Effector memory CD4-positive, alpha-beta T cell (primary cell): ENCODE measurements at places on chromosomes 12 and 14.

DNA sequence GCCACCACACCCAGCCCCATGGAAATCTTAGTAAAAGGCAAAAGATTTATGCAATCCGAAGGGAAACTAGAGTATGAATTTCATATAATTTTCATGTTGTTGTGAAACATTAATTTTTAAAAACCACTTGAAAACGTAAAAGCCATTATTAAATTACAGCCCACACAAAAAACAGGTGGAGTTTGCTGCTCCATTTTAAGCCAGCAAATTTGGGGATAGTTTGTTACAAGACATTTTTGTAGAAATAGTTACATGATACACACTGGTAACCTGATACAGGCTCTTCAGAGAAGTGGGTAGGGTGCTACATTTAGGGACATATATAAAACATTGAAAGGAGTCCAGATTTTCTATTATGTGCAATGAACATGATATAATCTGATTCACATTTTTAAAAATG, 17.6 kb downstream of the GNPTAB start:
- no peak overlapping the region for H3K27ac ChIP-seq
- H3K36me3 ChIP-seq = no peaks in the 10 kb centered on the region
- no peak overlapping the region for H3K4me3 ChIP-seq
- H3K27me3 ChIP-seq = no peaks in the 10 kb centered on the region
- DNase-seq = no peak
- no peaks in the 10 kb centered on the region for H3K4me1 ChIP-seq

GRCh38 chr12:48442179-48442847, 30.0 kb upstream of the ANP32D start:
- no peaks in the 10 kb centered on the region for H3K27me3 ChIP-seq
- H3K36me3 ChIP-seq = no peaks in the 10 kb centered on the region
- DNase-seq = no peak
- H3K4me1 ChIP-seq = no peaks in the 10 kb centered on the region
- H3K4me3 ChIP-seq = no peak overlapping the region
- H3K27ac ChIP-seq = no peak overlapping the region

GRCh38 chr12:109606320-109607028, 32.9 kb downstream of the MVK start:
- no peaks in the 10 kb centered on the region for H3K4me1 ChIP-seq
- DNase-seq = no peak
- H3K27me3 ChIP-seq = no peaks in the 10 kb centered on the region
- H3K4me3 ChIP-seq = no peak overlapping the region
- no peak overlapping the region for H3K27ac ChIP-seq
- H3K36me3 ChIP-seq = no peaks in the 10 kb centered on the region

DNA sequence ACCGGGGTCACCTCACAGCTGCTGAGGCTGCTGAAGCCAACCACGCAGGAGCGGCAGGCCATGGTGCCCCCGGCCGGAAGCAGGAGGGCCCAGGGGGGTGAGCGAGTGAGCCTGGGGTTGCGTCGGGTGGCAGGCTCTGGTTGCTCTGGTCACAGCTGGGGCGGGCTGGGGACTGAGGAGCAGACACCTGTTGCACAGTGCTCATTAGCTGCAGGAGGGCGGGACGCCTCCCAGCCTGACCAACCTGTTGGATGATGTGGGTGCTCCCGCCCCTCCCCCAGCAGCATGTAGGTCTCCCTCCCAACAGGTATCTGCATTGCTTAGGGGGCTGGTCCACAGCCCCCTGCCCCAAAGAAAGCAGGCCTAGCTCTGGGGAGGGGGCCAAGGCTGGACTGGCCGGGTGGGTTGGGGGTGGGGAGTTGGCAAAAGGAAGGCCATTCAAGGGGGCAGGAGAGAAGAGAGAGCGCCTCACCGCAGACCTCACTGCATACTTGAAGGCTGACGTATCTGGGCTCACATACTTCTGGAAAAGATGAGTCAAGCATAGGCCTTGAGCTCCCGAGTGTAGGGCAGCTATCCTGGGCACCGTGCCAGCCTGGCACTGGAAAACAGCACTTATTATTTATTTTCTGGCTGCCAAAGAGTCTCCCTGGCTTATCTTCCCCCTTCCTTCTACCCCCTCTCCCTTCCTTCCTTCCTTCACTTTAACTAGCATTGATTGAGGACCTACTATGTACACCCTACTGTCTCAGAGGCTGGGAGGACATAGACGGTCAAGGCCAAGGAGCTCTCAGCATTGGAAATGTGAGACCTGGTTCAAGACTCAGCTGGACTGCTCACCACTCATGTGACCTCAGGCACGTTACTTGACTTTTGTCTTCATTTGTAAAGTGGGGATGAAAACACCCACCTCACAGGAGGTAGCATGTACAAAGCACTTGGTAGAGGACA, at the start of gene KRT80:
Gene KRT80 (minus strand): TSS at position 174 of the 951 bp plus-strand sequence. CDS start 112 bp downstream, at position 62.
- no peak within 1 kb of the TSS for H3K27ac ChIP-seq
- H3K36me3 ChIP-seq = no peaks in the 10 kb centered on the region
- H3K4me3 ChIP-seq = no peak within 1 kb of the TSS
- DNase-seq = no peak

- H3K27me3 ChIP-seq = no peaks in the 10 kb centered on the region
- H3K36me3 ChIP-seq = no peaks in the 10 kb centered on the region
- no peak overlapping the region for H3K27ac ChIP-seq
- H3K4me3 ChIP-seq = no peak overlapping the region
- no peak for DNase-seq
Observed at GRCh38 chr12:24780697-24781368, 168.1 kb downstream of the BCAT1 start.

- H3K27ac ChIP-seq = peak overlapping the region; percentile 96
- no peaks in the 10 kb centered on the region for H3K36me3 ChIP-seq
- no peak for DNase-seq
- H3K4me1 ChIP-seq = peaks cover 24% of the 10 kb centered on the region
- no peak overlapping the region for H3K4me3 ChIP-seq
- H3K27me3 ChIP-seq = no peaks in the 10 kb centered on the region
Observed at GRCh38 chr12:13102461-13103195, 839 bp downstream of the GSG1 start.

- DNase-seq = no peak
- no peaks in the 10 kb centered on the region for H3K36me3 ChIP-seq
- H3K27ac ChIP-seq = no peak overlapping the region
- H3K4me3 ChIP-seq = no peak overlapping the region
- no peaks in the 10 kb centered on the region for H3K4me1 ChIP-seq
- H3K27me3 ChIP-seq = no peaks in the 10 kb centered on the region
Observed at GRCh38 chr14:27660683-27661082, 1062.8 kb upstream of the NOVA1 start.

GRCh38 chr14:88049936-88050335, 45.0 kb downstream of the GPR65 start:
- no peak for DNase-seq
- no peak overlapping the region for H3K27ac ChIP-seq
- no peaks in the 10 kb centered on the region for H3K27me3 ChIP-seq
- no peaks in the 10 kb centered on the region for H3K36me3 ChIP-seq
- no peak overlapping the region for H3K4me3 ChIP-seq
- no peaks in the 10 kb centered on the region for H3K4me1 ChIP-seq

- H3K4me1 ChIP-seq = no peaks in the 10 kb centered on the region
- H3K36me3 ChIP-seq = no peaks in the 10 kb centered on the region
- DNase-seq = no peak
Observed at GRCh38 chr14:95196268-95196667, 38.9 kb upstream of the DICER1 start.

- no peaks in the 10 kb centered on the region for H3K36me3 ChIP-seq
- no peak overlapping the region for H3K27ac ChIP-seq
- peaks cover 12% of the 10 kb centered on the region for H3K4me1 ChIP-seq
- H3K4me3 ChIP-seq = no peak overlapping the region
Observed at GRCh38 chr12:107356937-107357295, 263.6 kb upstream of the CRY1 start.

- peaks cover 29% of the 10 kb centered on the region for H3K4me1 ChIP-seq
- DNase-seq = peak; percentile 45
- H3K4me3 ChIP-seq = no peak overlapping the region
- no peaks in the 10 kb centered on the region for H3K27me3 ChIP-seq
- H3K36me3 ChIP-seq = no peaks in the 10 kb centered on the region
Observed at GRCh38 chr12:89949457-89950195, 241.0 kb upstream of the ATP2B1 start.

GRCh38 chr14:85617791-85618190, 87.8 kb downstream of the FLRT2 start:
- no peak overlapping the region for H3K27ac ChIP-seq
- H3K4me3 ChIP-seq = no peak overlapping the region
- H3K36me3 ChIP-seq = no peaks in the 10 kb centered on the region
- no peaks in the 10 kb centered on the region for H3K4me1 ChIP-seq

- H3K4me1 ChIP-seq = no peaks in the 10 kb centered on the region
- H3K27me3 ChIP-seq = no peaks in the 10 kb centered on the region
- no peak overlapping the region for H3K27ac ChIP-seq
- H3K36me3 ChIP-seq = no peaks in the 10 kb centered on the region
Observed at GRCh38 chr12:121996945-121997612, 24.6 kb upstream of the BCL7A start.

- H3K4me1 ChIP-seq = peaks cover 28% of the 10 kb centered on the region
- peak overlapping the region; percentile 65 for H3K27ac ChIP-seq
- no peak for DNase-seq
- H3K36me3 ChIP-seq = no peaks in the 10 kb centered on the region
- H3K4me3 ChIP-seq = peak overlapping the region; percentile 70
- H3K27me3 ChIP-seq = no peaks in the 10 kb centered on the region
Observed at GRCh38 chr12:55729819-55730818, 1.3 kb upstream of the CD63 start.

- no peaks in the 10 kb centered on the region for H3K4me1 ChIP-seq
- H3K27ac ChIP-seq = no peak overlapping the region
- no peak for DNase-seq
- H3K27me3 ChIP-seq = no peaks in the 10 kb centered on the region
- no peaks in the 10 kb centered on the region for H3K36me3 ChIP-seq
- H3K4me3 ChIP-seq = no peak overlapping the region
Observed at GRCh38 chr12:118986050-118986449, 4.7 kb downstream of the SRRM4 start.

GRCh38 chr12:114403690-114404066, 2.3 kb downstream of the TBX5 start:
- no peaks in the 10 kb centered on the region for H3K4me1 ChIP-seq
- no peak overlapping the region for H3K4me3 ChIP-seq
- no peak for DNase-seq
- no peaks in the 10 kb centered on the region for H3K36me3 ChIP-seq
- no peak overlapping the region for H3K27ac ChIP-seq

DNA sequence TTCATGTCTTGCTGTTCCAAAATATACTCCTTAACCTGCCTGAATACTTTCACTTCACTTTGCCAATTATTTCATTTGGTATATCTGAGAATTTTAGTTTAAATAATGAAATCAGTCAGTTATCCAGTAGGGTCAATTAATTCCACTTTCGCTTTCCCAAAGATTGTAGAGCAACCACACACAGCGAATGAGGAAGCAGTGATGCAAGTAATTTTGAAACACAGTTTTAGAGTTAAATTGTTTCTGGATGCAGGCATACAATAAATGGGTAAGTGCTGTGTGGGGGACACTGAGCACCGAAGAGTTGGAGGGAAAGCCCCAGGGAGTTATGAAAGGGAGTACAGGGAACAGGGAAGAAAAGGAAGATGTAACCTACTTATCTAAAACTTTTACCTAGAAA, 62.8 kb downstream of the TSHR start:
- H3K27me3 ChIP-seq = no peaks in the 10 kb centered on the region
- H3K4me1 ChIP-seq = no peaks in the 10 kb centered on the region
- H3K4me3 ChIP-seq = no peak overlapping the region
- H3K36me3 ChIP-seq = no peaks in the 10 kb centered on the region

- DNase-seq = no peak
- H3K27me3 ChIP-seq = no peaks in the 10 kb centered on the region
- H3K4me1 ChIP-seq = no peaks in the 10 kb centered on the region
Observed at GRCh38 chr12:125330645-125331341, 265.6 kb downstream of the AACS start.

- no peaks in the 10 kb centered on the region for H3K4me1 ChIP-seq
- no peak overlapping the region for H3K27ac ChIP-seq
- H3K27me3 ChIP-seq = no peaks in the 10 kb centered on the region
Observed at GRCh38 chr12:66055837-66056319, 74.7 kb downstream of the LLPH start.

DNA sequence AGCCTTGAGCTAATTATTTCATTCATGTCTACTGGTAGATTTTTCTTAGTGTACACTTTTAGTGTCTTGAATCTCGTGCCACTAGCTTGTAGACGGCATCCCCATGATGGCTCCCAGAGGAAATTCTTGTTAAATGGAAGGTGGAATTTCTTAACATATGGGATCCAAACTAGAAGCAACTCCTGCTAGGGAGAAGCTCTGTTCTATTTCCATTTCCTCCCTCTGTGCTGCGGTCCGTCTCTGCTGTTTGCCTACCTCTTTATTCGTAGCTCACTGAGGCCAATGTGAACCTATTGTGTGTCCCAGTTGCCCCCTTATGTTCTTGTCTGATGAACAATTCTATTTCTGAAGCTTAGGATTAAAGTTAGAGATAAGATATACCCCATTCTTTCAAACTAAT, 588 bp downstream of the PIK3C2G start:
- H3K27ac ChIP-seq = no peak overlapping the region
- H3K27me3 ChIP-seq = no peaks in the 10 kb centered on the region
- no peak overlapping the region for H3K4me3 ChIP-seq
- no peak for DNase-seq

DNA sequence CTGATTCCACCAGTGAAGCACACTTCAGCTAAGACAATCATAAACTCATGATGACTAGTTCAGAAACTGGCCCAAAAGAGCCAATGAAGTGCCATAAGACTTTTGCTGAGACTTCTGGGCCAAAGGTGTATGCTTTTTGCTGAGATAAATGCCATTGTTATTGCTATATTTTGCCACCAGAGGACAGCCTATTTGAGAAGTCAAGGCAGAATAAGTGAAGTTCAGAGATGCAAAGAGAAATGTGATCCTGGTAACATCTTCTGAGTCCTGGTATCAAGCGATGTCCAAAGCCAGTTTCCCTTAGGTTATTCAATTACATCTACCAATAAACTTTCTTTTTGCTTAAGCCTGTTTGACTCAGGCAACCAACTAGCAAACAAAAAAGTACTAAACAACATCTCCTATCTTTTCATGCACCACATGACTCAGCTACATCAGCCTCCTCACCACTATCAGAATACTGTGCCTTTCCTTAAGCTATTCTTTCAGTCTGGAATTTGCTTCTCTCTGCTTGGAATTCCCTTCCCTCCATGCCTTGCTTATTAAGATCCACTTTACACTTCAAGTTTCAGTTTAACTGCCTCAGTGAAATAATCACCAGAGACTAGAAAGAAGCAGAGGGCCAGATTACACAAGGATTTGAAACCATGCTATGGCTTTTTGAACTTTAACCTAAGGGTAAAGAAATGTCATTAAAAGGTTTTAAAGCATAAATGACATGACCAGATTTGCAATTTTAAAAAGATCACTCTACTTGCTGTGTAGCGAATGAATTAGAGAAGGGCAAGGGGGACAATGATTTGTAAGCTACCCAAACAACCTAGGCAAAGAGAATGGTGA, 14.0 kb downstream of the CRY1 start:
- no peak for DNase-seq
- H3K36me3 ChIP-seq = no peaks in the 10 kb centered on the region
- H3K4me1 ChIP-seq = no peaks in the 10 kb centered on the region
- H3K4me3 ChIP-seq = no peak overlapping the region
- H3K27me3 ChIP-seq = no peaks in the 10 kb centered on the region
- no peak overlapping the region for H3K27ac ChIP-seq
